ENCODE measurements at places on chromosomes 12 and 14.

GRCh38 chr14:65117769-65118745 is 15.7 kb upstream of the MAX start:
- DNase-seq = no peak

DNA sequence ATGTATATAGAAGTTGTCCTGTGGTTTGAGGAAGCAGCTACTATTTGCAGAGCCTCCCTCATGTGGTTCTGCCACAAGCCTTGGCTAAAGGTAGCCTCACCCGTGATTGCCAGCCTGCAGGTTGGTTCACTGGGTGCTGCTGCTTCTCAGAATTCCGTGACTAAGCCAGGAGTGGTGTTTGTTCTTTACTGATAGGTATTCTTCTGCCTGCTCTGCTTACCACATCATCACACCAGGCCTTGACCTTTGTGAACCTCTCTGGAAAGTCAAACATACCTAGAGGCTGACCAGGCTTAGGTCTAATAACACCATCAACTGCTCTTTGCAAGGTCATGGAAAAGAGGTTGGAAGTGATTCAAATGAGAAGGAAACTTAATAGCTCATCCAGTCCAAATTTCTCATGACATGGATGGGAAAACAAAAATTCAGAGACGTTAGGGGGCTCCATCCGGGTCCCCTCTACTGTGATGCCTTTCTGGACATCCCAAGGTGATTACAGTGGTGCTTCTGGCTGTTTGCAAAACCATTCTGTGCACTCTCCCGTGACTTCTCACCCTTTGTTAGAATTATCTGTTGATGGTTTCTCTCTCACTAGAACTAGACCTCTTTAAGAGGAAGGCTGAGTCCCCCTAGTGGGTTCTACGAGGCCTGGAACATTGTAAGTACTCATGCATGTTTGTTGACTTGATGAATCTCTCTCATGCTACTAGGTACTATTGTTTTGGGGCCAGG is 8.5 kb upstream of the SOCS2 start:
- no peak for DNase-seq

DNA sequence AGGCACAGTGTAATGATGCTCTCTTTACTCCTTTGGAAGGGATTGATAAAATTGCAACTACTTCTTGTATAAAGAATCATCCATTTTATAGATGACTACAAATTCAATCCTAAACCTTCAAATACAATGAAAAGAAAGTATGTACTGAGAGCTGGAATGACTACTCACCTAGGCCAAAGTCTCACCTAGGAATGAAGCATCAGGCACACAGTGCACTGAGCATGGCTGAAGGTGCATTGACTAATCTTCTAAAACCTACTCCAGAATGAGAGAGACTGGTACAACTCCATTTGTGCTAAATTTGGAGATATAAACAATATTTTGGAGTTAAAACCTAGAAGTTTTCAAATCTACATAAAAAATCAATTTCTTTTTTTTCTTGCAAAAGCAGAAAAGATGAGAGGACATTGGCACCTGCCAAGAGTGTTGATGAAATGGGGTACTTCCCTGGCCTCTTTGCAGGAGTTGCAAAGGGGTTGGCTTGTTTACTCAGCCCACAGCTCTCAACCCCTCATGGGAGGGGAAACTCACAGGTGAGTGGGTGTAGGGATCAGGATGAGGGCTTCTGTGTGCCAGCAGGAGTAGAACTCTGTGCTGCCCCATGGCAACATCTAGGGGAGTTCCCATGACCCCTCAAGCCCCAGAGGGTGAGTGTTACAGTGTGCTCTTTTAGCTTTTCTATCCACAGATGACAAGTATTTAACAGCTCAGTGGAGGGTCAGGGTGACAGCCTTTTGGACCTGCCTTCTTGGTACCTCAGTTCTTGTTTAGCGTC is 31.3 kb downstream of the CLECL1 start:
- no peak for DNase-seq

DNA sequence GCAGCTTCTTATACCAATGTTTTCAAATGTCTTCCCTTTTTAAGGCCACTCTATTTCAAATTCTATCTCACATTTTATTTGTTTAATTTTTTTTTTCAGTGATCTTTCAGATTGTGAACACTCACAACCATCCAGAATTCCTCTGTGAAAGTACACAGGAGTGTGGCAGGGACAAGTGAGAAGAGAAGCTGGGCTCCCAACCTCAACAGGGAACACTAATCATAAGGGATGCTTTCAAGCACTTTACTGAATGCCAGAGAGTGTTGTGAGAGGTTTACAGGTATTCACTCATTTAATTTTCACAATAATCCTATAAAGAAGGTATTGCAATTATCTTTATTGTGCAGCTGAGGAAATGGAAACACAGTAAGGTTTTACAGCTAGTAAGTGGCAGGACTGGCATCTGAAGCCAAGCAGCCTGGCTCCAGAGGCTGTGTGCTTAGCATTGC is 60.1 kb upstream of the PYGL start:
- DNase-seq = no peak

DNA sequence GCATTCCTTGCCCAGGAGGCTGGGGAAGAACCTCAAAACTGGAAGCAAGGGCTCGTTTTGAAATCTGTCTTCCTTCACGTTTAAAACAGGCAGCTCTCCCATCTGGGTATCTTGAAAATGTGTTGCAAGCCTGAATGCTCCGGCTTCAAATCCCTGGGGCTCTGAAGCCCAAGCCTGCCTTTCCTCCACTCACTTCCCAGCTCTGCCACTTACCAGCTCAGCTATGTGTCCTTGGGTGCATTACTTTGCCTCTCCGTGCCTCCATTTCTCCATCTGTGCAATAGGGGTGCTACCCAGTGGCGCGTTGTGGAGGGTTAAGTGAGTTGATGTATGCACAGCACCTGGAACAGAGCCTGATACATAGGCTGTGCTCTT is 97.6 kb downstream of the GCH1 start:
- no peak for DNase-seq

DNA sequence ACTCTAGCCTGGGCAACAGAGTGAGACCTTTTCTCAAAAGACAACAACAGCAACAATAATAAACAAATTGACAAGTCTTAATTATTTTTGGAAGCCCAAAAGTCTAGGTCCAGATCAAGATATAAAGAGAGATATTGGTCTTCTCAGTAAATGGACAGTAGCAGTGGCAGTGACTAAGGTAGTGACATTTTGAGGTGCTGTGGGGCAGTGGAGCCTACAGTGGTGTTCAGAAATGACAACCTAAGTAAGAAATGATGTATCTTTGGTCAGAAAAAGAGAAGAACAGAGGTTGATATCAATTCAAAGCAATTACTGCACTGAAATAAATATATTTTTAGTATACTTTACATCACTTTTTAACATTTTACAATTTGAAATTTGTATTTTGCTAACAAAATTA is 20.7 kb downstream of the METTL25 start:
- no peak for DNase-seq

DNA sequence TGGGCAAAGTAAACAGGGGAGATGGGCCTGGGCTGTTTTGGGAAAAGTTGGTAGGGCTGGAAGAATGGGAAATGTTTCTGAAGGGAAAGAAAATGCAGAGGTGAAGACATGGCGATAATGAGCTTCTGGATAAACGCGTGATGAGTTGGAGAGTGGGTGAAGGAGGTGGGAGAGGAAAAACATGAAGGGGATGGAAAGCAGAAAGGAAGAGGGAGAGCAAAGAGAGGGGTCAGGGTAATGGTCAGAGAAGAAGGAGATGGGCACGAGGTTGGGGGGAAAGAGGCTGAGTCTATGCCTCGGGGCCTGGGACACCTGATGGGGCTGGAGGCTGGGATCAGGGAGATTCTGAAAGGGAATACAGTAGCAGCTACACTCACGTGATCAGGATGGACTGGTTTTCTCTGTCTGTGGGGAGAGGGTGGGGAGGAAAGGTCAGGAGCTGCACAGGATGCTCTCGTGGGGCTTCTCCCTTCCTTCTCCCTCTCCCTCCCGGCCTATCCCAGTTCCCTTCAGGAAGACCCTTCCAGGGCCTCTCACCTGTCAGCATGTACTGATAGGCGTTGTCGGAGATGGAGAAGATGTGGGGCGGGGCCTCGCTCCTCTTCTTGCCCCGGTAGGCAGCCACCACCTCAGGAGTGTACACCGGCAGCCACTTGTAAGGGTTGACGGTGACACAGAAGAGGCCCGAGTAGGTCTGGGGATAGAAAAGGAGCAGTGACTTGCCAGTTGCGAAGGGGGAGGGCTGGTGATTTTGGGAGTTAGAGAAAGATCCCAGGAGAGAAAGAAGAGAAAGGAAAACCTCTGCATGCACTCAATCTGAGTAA is 3.1 kb downstream of the MYH7 start:
- no peak for DNase-seq

DNA sequence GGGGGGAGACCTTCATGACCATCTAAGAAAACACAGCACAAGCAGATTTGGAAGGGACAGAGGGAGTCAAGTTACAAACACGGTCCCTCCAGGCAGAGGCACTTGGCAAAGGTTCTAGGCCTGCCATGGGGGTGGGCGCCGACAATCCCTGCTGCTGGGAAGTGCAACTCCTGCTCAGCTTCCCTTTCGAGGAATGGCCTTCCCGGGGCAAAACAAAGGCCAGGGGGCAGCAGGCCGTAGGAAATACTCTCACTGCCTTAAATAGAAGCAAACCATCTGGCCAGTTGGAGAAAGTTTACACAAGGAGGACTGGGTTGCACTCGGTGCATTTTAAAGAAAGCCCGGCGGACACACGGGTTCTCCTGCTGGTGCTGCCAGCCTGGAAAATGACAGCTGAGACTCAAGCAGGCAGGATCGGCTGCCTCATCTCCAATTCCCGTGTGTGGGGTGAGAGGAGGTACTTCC is 65.8 kb downstream of the ITPK1 start:
- no peak for DNase-seq

DNA sequence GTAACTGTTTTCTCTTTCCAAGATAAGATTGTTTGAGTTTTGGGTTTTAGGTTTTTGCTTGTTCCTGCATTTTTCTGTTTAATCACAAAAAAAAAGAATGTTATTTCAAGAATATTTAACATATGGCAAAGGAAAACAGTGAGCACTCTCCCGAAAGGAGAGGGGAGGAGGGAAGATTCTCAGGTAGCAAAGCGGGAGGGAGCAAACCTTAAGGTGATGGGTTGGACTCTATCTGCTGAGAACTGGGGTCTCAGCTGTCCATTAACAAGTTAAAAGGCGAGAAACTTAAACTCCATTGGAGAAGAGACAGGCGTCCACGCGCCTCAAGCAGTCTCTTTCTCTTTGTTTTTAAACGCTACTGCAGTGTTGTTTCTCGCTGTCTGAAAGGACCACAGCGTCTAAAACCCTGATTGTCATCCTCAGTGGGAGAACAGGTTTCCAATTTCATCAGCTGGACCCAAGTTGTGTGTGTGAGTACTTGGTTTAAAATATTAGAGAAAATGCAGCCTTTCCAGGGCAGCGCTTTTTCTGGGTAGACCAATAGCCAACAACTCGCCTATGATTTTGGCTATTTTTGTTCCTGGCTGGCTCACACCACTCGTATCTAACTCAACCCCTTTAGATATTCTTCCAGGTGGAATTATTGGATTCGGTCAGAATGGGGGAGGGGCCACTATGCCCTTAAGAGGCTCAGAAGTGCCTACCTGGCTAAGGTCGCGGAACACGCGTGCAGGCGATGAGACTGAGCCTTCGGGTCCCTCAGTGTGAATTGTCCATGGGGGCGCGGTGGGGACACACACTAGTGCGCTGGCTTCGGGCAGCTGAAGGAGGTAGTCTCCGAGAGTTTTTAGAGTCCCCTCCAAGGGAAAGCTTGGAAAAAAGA is 8.2 kb downstream of the SIX1 start:
- peak; percentile 9 for DNase-seq

DNA sequence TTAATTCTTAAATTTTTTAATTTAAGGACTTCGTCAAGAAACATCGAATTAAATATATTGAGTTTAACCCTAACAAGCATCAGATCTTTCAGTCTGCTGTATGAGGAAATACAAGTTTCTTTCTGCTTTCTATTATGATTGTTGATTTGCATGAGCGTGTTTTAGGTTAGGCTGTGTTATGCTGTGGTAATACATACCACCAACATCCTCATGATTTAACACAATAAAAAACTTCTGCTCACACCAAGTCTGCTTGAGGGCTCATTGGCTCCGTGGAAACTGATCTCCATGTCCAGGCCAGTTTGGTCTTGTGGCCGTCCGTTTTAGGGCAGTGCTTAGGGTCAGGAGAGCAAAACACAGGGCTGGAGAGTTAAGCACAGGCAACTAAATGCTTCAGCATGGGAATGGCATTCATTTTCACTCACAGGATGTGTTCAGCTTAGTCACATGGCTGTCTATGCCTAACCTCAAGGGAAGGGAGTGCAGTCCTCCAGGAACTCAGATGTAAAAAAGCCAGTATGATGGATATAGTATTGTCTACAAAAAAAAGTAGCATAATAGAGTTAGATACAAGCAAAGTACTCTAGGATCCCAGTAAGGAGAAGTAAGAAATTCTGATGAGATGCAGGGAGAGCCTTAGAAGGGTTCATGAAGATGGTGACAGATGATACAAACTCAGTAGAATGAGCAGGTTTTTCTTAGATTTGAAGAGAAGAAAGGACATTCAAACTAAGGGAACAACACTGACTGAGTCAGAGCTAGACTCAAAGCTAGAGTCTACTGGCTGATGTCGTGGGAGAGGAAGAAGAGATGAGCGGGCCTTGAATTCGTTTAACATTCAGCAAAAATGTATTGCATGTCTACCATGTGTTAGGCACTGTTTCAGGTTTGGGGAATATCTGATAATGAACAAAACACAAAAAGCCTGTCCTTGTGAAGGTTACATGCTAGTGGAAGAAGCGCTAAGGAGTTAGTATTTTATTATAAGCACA is 16.3 kb downstream of the MARK3 start:
- no peak for DNase-seq

GRCh38 chr12:54389607-54390175 is 5.2 kb upstream of the ZNF385A start:
- no peak for DNase-seq
